T follicular helper cell (primary cell): ENCODE measurements at places on chromosomes 1 and 21.
A peak's percentile ranks its signal among the peaks of the same experiment; 100 is the strongest.

- no peak for DNase-seq
Observed at GRCh38 chr1:36387141-36387949, 1.6 kb upstream of the STK40 start.

DNA sequence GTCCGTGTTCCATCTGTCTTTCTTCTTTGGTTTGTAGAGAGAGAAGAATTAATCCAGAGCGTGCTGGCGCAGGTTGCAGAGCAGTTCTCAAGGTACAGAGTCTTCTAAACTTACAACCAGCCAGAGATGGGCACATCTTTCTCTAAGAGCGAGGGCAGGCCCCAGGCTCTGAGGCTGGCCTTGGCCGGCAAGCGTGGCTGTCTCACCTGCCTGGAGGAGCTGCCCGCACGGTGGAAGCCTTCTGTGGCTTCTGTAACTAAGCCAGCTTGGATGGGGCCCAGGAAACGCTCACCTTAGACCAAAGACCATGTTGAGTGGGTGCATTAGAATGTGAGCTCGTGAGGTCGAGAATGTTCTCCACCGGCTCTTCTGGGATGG lies 78.6 kb downstream of the PDE9A start:
- no peak for DNase-seq

DNA sequence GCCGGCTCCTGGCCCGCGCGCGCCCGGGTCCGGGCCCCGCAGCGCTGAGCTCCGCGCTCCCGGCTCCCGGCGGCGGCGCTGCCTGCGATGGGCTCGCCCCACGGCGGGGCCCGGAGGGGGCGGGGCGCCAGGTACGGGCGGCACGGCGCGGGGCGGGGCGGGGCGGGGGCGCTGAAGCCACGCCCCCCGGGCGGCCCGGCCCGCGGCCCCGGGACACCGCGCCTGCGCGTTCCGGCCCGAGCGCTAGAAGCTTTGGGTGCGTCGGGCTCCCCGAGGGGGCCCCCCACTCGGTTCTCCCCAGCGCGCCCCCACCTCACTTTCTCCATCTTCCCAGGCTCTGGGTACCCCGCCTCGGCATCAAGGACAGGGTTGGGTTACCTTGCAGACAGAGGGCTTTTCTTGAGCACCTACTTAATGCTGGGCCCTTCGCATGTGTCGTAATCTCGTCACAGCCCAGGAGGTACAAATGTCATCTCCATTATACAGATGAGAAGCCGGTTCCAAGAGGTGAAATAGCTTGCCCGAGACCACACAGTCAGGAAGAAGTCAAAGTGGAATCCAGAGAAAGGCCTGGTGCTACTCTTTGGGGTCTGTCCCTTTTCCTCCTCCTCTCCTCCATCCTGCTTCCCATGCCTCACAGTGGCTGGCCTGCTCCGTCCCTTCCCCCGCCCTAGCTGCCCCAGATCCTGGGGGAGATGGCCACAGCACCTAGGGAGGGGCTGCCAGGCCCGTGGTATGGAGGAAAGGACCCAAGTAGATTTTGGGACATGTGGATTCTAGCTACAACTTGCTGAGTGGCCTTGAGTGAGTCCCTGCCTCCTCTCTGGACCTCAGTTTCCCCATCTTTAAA lies 46.5 kb downstream of the RAP1GAP start:
- DNase-seq: peak; percentile 18

DNA sequence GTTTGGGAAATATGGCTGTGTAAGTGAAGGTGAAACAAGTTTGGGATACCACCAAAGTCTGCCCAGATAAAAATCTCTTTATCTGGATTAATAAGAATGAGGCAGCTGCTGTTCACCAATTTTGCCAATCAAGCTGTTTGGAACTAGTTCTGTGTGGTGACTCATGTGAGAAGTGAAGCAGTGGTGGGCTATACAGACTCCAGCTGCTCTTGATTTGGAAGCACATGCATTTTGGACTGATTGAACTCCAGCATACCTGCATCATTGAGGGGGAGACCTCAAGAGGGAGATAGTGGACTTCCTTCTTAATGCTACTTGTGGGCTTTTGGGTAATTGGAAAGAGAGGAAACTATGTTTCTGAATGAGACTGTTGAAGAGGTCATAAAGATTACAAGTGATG lies 99.2 kb upstream of the B3GALT2 start:
- DNase-seq: no peak

DNA sequence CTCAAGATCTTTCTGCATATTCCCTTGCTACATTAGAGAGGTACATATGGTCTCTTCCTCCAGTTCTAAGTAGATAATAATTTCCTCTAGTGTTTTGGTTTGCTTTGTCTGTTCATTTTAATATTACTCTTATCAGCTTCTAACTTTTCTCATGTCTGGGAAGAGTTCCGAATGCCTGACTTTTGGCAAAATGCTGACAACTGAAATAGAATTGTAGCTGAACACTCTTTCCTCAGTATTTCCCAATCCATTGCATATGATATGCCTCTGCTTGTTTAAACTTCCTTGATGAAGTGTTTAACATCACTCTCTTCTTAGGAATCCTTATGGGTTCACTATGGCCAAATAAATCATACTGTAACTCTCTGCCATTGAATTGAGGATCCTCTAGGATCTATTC lies 1510.1 kb downstream of the MRPL39 start:
- DNase-seq: no peak

DNA sequence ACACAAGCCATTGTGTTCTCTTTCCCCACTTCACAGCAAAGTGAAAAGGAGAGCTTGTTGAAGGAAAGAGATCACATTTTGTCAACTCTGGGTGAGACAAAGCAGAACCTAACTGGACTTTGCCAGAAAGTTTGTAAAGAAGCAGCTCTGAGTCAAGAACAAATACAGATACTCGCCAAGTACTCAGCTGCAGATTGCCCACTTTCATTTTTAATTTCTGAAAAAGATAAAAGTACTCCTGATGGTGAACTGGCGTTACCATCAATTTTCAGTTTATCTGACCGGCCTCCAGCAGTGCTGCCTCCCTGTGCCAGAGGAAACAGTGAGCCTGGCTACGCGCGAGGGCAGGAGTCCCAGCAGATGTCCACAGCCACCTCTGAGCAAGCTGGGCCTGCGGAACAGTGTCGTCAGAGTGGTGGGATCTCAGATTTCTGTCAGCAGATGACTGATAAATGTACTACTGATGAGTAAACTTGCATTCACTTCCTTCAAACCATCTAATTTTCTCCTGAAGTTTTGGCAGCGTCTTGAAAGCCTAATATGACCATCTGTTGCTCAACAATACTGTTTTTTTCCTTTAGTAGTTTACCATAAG lies 43.7 kb downstream of the BACH1 start:
- DNase-seq: no peak

- DNase-seq: no peak
Observed at GRCh38 chr1:231508497-231508896, 20.0 kb upstream of the TSNAX start.

DNA sequence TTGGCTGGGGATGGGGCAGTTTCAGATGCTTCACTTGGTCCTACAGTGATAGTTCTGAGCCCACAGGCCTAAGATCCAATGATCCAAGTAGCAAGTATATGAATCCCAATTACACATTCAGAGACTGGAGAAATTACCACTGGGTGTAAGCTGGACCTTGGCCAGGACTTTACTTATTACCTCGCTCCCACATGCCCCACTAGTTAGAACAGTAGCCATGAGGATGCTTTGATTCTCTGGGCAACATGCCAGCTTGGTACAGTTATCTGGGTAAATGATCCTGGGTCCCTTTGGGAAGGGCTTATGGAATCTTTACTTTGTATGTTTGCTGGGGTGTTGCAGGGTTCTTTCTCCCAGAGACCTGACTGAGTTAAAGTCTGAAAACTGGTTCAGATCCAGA lies 5.0 kb upstream of the FCAMR start:
- DNase-seq: no peak

DNA sequence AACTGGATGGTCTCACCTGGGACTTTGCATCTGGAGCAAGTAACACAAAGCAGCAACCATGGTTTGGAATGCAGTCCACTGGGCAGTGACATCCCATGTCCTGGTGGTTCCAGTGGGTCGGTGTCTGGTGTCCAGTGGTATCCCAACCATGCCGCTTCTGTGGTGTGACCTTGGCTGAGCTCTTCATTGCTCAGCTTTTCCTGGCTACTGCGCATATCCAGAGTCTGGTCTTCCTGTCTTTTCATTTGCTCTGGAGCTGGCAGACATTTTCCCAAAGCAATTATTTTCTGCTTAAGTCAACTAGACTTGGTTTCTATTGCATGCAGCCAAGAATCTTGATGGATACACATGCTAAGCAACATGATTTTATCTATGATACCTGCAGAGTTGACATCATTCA lies 28.4 kb upstream of the CD2 start:
- DNase-seq: no peak

GRCh38 chr1:4495809-4496208 lies 158.6 kb upstream of the AJAP1 start:
- DNase-seq: no peak

GRCh38 chr1:9630331-9631111 lies 21.0 kb upstream of the PIK3CD start:
- no peak for DNase-seq

DNA sequence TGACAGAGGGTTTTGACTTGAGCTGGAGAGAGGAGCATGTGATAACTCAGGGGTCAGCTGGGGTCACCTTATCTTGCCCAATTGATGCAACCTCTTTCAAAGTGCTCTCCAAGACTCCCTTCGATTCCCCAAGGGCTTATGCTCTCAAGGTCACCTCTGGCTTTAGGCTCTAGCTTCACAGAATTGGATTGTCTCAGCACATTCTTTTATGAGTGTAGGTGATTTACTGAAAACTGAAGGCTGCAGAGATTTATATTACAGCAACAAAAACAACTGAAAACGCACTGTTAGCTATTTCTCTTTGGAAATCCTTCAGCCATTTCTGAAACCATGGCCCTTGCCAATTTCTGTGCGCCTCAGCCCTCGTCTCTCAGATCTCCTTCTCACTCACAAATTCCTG lies 34.5 kb upstream of the MAP1LC3C start:
- DNase-seq: no peak

DNA sequence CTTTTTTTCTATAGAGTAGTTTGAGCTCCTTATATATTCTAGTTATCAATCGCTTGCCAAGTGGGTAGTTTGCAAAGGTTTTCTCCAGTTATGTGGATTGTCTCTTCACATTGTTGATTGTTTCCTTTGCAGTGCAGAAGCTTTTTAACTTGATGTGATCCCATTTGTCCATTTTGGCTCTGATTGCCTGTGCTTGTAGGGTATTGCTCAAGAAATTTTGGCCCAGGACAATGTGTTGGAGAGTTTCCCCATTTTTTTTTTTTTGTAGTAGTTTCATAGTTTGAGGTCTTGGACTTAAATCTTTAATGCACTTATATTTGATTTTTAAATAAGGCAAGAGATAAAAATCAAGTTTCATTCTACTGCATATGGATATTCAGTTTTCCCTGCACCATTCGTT lies 774.8 kb upstream of the ADAMTS5 start:
- DNase-seq: no peak

DNA sequence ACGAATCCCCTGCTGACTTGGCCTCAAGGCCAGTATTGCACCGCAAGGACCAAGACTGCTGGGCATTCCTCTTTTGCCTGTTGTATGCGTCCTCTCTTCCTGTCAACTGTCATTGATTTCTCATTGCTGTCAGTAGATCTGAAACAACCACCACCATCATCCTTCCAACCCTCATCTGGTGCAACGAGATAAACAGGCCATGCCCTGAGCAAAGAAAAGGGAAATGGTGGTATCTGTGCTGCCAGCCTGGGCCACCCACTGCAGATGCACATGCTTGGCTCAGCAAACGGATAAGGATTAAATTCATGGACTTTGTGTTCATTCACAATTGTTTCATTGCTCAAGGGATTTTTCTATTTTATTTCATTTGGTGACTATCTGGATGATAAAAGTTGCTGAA lies 13.6 kb downstream of the OXCT2 start:
- DNase-seq: no peak

GRCh38 chr1:67347688-67348472 lies 40.2 kb downstream of the IL12RB2 start:
- no peak for DNase-seq

DNA sequence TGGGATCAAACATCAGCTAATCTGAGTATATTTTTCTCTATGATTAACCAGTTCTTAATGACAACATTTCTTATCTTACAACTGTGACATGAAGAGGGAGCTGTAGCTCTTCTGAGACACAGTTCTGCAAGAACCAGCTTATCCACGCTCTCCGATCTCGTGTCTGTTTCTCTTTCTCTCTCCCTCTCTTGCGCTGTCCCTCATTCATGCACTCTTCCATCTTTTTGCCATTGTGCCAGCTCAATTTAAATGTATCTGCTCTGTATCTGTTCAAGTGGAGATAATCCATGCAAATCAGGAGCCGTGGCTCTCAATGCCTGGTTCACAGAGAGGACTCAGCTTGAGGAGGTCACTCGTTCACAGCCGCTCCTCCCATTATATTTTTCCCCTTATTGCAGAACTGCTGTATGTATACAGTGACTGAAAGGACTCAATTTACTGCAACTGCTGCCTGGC lies 494.7 kb upstream of the ADGRL2 start:
- no peak for DNase-seq

- DNase-seq: no peak
Observed at GRCh38 chr1:57424231-57425027, 569 bp upstream of the DAB1 start.

DNA sequence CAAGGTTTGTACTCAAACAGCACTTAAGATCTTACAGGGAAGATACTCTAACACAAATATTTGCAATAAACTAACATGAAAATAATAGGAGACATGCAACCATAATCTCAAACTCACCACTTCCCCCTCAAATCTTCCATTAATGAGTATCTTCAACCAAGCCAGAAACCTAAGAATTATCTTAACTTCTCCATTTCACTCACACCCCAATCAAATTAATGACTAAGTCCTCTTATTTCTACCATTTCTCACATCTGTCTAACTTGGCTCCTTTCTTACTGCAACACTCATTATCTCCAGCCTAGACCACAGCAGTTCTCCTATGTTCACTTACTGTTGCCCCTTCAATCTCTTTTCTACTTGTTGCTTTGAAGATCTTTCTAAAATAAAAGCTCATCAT lies 10.4 kb downstream of the RBBP5 start:
- no peak for DNase-seq

DNA sequence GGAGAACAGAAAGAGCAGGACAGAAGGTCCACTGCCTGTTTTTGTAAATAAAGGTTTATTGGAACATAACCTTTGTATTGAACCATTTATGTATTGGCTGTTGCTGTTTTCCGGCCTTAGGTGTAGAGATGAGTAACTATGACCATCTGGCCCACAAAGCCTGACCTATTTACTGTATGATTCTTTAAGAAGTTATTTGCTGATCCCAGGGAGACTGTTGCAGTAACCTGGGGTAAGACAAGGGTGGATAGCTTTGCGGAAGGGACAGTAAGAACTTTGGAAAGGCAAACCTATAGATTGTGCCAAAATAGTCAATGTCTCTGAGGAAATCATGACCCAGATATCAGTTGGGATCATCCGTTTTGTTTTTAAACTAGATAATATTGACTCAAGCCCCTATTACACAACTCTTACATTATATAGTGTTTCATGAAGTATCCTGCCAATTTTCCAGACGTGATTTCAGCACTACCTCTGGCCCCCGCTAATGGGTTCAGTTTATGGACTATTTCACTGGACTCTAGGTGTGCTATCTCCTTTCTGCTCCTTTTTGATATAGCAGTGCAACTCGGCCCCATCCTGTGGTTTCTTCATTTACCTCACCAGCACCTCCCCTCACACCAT lies 20.8 kb upstream of the TLCD4 start:
- DNase-seq: no peak
